NCI-H526 (cell line): ENCODE measurements at places on chromosomes 7 and 10.

GRCh38 chr10:115092258-115092554, 959 bp upstream of the ATRNL1 start:
- DNase-seq, result no peak

DNA sequence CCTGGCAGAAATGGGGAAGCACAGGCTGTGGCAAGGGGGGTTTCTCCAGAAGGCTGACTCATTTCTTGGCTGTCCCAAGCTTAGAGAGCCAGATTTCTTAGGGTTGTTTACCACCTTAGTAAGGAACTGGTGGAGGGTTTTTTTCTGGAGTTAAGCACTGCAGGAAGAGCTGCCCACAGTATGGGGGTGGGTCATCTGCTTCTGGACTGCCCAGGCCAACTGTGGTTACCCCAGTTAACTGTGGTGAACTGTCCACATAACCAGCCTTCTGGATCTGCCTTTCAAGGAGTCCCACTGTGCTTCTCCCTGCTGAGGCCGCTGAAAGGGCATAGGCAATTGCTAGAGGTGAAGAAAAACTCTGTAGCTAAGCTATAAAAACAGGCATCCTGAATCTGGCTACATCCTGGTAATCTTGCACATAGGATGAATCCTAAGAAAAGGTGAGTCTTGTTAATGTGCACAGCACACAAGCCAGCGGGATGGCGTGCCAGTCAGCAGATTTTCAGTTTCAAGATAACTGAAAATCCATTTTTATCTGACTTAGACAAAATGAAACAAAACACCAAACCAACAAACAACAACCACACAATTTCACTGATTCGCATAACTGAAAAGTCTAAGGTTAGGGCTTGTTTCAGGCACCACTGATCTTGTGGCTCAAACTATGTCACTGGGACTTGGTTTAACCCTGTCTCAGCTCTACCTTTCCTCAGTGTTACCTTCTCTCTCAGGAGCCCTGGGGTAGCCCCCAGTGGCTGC, 21.6 kb upstream of the TSPAN33 start:
- no peak for DNase-seq

- DNase-seq, result no peak
These were observed 5.4 kb upstream of the MYPN start for GRCh38 chr10:68103901-68104300.

DNA sequence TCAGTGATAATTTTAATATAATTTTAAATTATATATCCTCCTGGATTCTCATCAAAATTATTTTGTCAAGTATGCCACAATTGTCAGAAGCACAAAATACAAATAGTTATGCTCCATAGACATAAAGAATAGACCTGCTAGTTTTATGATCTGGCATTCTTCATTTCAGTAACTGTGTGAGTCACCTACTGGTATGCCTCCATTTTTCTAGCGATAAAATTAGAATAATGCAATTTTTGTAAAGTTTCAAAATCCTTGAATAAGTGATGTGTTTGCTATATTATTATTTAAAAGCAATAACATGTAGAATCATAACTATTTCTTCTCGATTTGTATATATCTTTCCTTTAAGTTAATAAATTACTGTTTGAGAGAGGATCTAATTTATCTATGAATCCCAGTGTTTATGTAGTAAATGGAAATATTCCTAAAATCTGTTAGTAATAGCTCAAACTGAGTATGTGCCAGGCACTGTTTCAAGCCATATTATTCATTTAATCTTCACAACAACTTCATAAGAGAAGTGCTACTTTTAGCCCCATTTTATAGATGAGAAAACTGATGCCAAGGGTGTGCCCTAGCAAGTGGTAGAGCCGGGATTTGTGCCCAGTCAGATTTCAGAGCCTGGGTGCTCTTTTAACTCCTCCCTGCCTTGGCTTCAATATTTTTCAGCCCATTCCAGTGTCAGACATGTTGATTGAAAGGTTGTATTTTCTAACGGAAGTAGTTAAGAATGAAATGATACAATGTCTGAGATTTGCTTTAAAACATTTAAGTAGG, 38.4 kb downstream of the NET1 start:
- no peak for DNase-seq

- peak; percentile 9 for DNase-seq
These were observed 1.4 kb downstream of the SOSTDC1 start for GRCh38 chr7:16463949-16464715.

DNA sequence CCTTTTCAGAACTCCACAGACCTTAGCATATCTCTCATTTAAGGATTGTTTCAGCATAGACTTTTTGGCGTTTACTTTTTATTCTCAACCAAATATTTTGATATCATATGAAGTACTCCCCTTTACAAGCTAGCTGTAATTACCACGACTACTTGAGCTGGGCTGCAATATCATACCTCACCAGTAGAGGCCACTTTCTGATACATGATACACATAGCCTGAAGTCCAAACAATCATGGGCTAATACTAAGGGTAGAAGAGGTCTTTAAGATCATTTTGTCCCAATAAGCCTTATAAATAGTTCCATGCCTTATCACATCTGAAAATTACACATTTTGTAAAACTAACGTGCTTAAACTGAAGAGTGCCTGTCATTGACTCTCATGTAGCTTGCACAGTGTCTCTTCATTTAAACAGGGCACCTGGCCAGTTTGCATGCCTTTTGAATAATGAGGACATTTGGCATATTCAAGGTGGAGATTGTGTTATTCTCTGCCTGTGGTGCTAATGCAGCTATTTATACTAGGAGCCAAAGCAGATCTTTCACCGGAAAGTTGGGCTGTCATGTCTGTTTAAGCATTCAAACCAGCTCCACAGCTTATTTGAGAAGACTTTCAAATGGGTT, 403.7 kb upstream of the ZMIZ1 start:
- peak; percentile 94 for DNase-seq

DNA sequence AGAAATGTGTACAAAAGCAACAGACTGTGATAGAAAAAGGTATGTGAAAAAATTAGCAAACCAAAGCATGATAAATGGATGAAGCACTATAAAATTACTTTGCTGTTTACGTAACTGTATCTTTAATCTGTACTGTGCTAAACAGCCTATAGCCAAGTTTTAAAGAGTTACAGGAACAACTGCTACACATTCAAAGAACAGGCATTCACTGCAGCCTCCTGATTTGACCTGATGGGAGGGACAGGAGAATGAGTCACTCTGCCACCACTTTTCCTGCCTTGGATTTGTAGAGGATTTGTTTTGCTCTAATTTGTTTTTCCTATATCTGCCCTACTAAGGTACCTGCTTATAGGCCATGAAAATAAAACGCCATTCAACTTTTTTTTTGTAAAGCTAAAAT, 116.1 kb downstream of the FANK1 start:
- no peak for DNase-seq

DNA sequence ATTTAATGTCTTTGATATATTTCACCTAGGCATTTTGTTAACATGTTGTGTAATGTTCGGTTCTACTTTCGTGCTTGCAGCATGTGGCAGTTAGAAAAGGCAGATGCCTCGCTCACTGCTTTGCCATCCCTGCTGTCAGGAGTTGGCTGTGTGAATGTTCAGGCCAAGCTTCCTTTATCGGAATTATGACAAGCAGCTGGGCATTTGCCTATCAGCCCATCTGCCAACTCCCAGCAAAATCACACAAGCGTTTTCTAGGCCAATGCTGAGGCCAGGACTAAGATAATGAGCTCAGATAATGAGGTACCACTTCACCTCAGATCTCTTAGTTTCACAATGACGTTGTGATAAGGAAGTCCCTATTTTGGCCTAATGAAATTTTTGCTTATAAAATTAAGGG, 212.7 kb upstream of the FAM3C start:
- peak; percentile 97 for DNase-seq

DNA sequence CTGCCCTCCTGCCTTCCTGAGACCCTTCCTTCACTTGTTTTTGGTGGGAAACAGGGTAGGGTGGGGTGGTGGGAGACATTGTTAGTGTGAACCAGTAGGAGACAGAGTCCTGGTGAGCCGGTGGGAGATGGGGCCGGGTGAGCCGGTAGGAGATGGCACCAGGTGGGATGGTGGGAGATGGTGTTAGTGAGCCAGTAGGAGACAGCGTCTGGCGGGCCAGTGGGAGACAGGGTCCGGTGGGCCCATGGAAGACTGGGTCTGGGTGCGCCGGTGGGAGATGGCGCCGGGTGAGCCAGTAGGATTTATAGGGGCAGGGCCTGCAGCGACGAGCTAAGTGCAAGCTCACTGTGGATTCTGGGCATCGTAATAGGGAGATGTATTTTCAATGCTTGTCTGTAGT, 116.8 kb downstream of the TRRAP start:
- DNase-seq, result no peak

GRCh38 chr10:131128731-131129130, 182.8 kb downstream of the TCERG1L start:
- DNase-seq, result no peak

DNA sequence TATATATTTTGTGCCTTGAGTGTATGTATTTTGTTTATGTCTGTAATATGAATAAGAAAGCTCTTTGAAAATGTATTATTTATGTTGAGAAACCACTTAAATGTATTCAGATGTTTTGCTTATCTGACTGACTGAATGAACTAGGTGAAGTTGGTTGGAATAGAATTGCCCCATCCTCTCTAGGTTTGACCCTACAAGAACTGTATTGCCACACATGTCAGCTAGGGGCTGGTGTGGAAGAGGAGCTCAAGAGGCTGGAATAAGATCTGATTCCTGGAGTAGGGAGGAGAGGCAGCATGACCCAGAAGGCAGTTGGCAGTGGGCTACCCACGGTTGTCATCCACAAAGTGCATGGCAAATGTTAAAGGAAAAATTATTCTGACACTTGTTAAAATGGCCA, 9.1 kb downstream of the SSMEM1 start:
- no peak for DNase-seq

GRCh38 chr7:79091661-79092060, 361.8 kb downstream of the MAGI2 start:
- no peak for DNase-seq

GRCh38 chr10:66555061-66555460, 370.8 kb upstream of the LRRTM3 start:
- DNase-seq, result no peak
